ENCODE measurements at places on chromosomes 1 and 21. TPM values are rescaled to one million over a fixed set of nuclear protein-coding genes. Genes with fewer than 3 reads are reported as not detected.

DNA sequence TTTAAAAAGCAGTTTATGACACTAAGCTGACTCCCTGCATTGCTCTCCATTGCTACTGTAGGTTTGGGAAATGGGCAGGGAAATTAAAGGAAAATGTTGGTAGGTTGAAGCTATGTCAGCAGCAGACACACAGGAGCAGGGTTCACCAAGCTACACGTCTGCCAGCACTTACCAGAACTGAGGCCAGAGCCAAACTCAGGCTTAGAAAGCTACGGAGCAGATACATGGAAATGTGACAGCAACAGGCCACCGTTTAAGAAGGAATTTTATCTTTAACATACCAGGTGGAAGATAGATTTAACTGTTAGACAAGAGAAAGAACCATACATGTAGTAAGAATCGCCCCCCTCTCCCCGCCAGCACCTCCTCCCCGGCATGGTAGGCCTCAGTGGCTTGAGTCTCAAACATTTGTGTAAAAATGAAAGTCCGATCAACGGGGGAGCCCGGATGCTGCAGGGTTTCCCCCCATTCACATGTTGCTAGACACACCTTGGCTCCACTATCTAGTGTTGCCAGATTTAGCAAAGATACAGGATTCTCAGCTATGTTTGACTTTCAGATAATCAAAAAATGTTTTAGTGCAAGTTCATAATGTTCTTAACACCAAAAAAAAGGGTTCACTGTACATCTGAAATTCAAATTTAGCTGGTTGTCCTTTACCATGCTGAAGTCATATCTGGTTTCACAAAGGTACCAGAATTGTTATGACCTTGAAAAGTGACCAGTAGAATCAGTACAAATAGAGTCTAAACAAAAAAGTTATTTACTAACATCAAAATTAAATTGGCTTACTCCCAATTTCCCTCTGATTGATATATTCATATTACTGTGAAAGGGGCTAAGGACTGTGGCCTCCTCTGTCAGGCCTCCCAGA lies 6.7 kb downstream of the OR2T11 start:
- DNase-seq, result no peak

DNA sequence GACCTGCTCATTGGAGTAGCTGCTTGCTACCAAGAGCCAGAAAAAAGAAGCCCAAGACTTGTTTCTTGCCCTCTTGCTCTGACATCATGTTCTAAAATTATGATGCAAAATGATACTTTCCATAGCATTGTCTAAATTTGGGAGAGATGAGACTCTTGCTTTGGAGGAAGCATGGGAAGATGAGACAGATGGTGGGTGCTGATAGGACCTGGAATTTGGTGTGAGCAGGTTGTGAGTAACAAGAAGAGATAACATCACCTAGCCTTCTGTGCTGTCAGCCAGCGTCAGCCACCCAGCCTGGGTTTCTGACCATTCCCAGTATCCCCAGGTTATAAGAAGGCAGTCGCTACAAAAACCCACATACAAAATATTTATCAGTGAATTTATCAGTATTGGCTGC lies 67.1 kb upstream of the GCLM start:
- DNase-seq, result no peak

DNA sequence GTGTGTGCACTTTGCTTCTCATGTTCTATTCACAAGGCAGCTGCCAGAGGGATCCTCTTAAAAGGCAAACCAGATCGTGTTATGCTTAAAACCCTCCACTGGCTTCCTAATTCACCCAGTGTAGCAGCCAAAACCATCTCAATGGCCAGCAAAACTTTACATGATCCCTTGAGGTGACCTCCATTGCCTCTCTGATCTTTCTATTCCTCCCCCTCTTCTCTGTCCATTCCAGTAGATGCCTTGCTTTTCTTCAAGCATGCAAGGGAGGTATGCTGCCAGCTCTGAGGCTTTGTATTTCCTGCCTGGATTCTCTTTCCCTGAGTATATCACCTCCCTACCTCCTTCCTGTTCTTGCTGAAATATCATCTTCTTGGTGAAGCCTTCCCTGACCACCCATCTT lies 93.2 kb upstream of the KCNK2 start:
- no peak for DNase-seq

GRCh38 chr1:243748706-243749283 lies 101.2 kb downstream of the AKT3 start:
- DNase-seq, result peak; percentile 67

GRCh38 chr1:153390938-153391710 lies at the start of gene S100A8:
S100A8 (minus strand) TSS chr1:153391073; CDS start chr1:153390535, 538 bp downstream.
- peak; percentile 81 for DNase-seq

DNA sequence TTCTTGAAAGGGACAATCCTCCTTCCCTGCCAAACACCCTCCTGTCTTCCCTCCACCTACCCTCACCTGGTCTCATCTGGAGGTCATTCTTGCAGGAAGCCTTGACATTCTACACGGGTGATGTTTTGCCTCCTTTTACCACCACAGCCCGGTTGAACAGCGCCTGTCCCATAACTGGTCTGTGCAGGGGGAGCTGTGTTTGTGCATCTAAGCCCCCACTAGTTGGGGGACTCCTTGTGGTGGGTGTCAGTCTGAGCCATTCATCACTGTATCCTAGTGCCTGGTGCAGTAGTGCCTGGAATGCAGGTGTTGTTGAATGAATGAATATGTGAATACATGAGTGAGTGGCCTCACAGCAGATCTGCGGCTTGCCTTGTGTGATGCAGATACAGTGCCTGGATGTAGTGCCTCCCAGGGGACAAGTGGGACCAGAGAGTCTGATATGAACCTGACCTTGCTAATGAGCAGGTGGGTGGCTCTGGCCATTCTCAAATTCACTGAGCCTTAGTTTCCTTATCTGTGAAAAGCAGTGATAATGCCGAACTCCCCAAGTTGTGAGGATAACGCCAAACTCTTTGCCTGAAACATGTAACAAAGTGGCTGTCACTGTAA lies 79.8 kb downstream of the OMA1 start:
- no peak for DNase-seq

- DNase-seq, result no peak
These were observed 93.5 kb downstream of the LRIG2 start for GRCh38 chr1:113166473-113166872.

FMO4 gene
- 0.61 TPM for total RNA-seq

OVAAL gene
- not detected for total RNA-seq

SH2D1B gene
- not detected for total RNA-seq

HRNR gene
- total RNA-seq, result not detected

SIM2 gene
- 18.5 TPM for total RNA-seq

HES2 gene
- total RNA-seq, result 2.1 TPM

All from PC-9 (cell line).